Aorta (tissue), 5 donors: ENCODE measurements at places on chromosomes 7 and 10. TPM values are rescaled to one million over a fixed set of nuclear protein-coding genes. Genes with fewer than 3 reads are reported as not detected.

Gene RBP3
- not detected for total RNA-seq

DNA sequence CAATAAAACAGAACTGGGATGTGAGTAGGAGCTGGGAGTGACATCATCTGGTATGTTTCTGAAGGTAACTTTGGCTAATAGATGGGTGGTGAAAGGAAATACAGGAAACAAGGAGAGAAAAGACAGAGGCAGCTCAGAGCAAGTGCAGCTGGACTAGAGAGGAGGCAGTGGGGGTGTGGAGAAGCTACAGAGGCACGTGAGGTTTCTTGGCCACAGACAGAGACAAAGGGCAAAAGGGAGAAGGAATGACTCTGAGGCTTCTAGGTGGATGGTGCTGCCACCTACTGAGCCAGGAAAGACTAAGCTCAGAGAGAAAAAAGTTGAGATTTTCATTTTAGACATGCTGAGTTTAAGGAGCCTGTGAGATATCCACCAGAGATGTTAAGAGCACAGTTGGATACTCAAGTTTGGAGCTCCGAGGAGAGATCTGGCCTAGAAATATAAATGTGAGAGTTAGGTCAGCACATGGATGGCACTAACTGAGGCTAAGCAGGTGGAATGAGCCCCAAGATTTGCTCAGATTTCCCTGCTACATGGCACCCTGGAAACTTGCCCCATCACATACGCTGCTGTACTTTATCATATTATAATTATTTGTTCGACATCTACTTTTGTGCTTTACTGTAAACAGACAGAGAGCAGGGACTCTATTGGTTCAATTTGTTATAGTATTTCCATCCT lies 293.0 kb upstream of the IMMP2L start:
- DNase-seq: no peak
- H3K4me1 ChIP-seq: no peaks in the 10 kb centered on the region
- H3K27ac ChIP-seq: no peak overlapping the region

DNA sequence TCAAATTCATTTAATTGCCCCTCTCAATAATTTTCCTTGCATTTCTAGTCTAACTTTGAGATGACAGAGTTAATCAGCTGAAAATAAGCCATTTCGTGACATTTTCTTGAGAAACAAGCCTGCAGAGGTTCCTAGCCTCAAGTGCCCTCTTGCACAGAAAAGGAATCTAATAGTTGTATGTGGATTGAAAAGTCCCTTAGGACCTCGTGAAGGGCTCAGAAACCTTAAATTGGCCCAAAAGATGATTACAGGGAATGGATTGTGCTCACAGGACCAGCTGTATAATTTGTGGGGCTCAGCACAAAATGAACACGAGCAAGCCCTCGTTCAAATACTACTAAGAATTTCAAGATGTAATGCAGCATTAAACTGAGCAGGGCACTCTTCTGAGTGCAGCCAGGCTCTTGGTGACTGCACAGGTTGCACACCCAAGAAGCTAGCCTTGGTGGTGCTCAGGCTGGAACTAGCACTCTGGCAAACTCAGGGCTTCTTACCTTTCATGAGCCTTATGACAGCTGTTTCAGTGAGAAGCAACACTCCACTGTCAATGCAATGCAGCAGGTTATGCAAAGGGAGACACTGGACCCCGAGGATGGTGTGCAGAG lies 102.2 kb downstream of the GSAP start:
- H3K27me3 ChIP-seq: no peaks in the 10 kb centered on the region
- peaks cover 27% of the 10 kb centered on the region for H3K4me1 ChIP-seq
- peak overlapping the region; percentile 59 for H3K27ac ChIP-seq
- H3K36me3 ChIP-seq: no peaks in the 10 kb centered on the region

Gene FAM237B
- total RNA-seq: not detected

GRCh38 chr7:45434167-45434784 lies 139.9 kb upstream of the ADCY1 start:
- H3K4me1 ChIP-seq: no peaks in the 10 kb centered on the region
- H3K36me3 ChIP-seq: no peaks in the 10 kb centered on the region
- H3K27ac ChIP-seq: no peak overlapping the region
- no peaks in the 10 kb centered on the region for H3K27me3 ChIP-seq

GRCh38 chr7:135759532-135759931 lies 10.9 kb upstream of the FAM180A start:
- no peaks in the 10 kb centered on the region for H3K36me3 ChIP-seq
- peaks cover 23% of the 10 kb centered on the region for H3K4me1 ChIP-seq
- no peak for DNase-seq

Gene CASD1
- 25.2 TPM for total RNA-seq

GRCh38 chr7:138440460-138440859 lies 19.6 kb upstream of the TRIM24 start:
- no peaks in the 10 kb centered on the region for H3K27me3 ChIP-seq
- no peak for DNase-seq
- H3K27ac ChIP-seq: no peak overlapping the region
- H3K36me3 ChIP-seq: no peaks in the 10 kb centered on the region

DNA sequence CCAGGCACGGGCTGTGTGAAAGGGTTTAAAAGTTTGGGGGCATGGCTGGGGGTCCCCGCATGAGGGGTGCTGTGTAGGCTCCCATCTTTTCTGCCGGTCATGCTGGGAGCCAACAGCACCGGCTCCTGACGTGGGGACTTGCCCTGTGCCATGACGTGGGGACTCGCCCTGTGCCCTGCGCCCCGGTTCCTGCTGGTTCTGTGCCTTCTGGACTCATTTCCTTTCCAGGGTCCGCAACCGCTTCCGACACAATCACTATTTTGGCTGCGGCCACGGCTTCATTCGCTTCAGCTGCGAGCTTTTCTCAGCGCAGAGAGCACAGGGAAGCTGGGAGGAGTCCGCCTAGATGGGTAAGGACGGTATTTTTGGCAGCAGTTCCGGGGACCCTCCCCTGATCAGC lies 7.6 kb upstream of the GIMAP8 start:
- H3K4me1 ChIP-seq: no peaks in the 10 kb centered on the region
- H3K36me3 ChIP-seq: no peaks in the 10 kb centered on the region
- no peak overlapping the region for H3K27ac ChIP-seq
- no peaks in the 10 kb centered on the region for H3K27me3 ChIP-seq
- DNase-seq: no peak

Gene KIN
- 13.4 TPM for total RNA-seq

GRCh38 chr10:18501198-18501597 lies 150.2 kb downstream of the NSUN6 start:
- H3K36me3 ChIP-seq: no peaks in the 10 kb centered on the region
- no peak overlapping the region for H3K4me3 ChIP-seq
- H3K27ac ChIP-seq: no peak overlapping the region
- H3K4me1 ChIP-seq: peaks cover 4% of the 10 kb centered on the region

- DNase-seq: no peak
- no peak overlapping the region for H3K4me3 ChIP-seq
- H3K4me1 ChIP-seq: no peaks in the 10 kb centered on the region
- no peaks in the 10 kb centered on the region for H3K36me3 ChIP-seq
- no peaks in the 10 kb centered on the region for H3K27me3 ChIP-seq
- H3K27ac ChIP-seq: no peak overlapping the region
Observed at GRCh38 chr7:147571436-147572185, 1019.0 kb upstream of the C7orf33 start.

Gene NPM3
- 19.8 TPM for total RNA-seq

DNA sequence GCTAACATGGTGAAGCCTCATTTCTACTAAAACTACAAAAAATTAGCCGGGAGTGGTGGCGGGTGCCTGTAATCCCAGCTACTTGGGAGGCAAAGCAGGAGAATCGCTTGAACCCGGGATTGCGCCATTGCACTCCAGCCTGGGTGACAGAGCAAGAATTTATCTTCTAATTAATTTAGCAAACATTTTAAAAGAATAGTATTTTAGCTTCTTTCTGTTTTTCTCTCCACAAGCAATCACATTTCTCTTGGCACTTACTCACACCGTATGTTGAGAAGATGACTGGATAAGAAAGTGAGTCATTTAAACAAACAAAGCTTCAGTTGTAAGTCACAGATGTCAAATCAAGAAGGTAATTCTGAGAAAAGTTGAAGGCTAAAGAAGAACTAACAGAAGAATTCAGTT lies 264.0 kb downstream of the ARL4A start:
- no peak overlapping the region for H3K4me3 ChIP-seq
- no peaks in the 10 kb centered on the region for H3K36me3 ChIP-seq
- no peaks in the 10 kb centered on the region for H3K27me3 ChIP-seq
- no peaks in the 10 kb centered on the region for H3K4me1 ChIP-seq
- no peak overlapping the region for H3K27ac ChIP-seq

DNA sequence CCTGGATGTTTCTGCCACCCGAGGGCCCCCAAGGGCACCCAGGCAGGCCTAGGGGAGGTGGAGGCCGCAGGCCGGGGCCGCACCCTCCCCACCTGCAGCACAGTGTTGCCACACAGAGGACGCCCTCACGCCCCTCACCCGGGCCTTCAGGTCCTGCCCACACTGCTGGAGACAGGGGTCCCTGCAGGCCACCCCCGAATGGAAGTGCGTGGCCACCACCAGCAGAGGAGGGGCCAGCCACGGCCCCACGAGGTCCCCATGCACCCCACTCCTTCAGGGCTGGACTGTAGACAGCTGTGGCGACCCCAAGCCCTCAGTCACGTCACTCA lies 35.4 kb downstream of the ADAP1 start:
- no peaks in the 10 kb centered on the region for H3K27me3 ChIP-seq
- no peaks in the 10 kb centered on the region for H3K36me3 ChIP-seq
- H3K4me1 ChIP-seq: no peaks in the 10 kb centered on the region

- no peaks in the 10 kb centered on the region for H3K27me3 ChIP-seq
- no peaks in the 10 kb centered on the region for H3K36me3 ChIP-seq
- DNase-seq: peak; percentile 88
- H3K4me3 ChIP-seq: peak within 1 kb of the TSS; percentile 41
Observed at GRCh38 chr7:15686295-15686956, at the start of gene MEOX2. MEOX2 (minus strand) TSS chr7:15686683; CDS start chr7:15686402, 281 bp downstream.

DNA sequence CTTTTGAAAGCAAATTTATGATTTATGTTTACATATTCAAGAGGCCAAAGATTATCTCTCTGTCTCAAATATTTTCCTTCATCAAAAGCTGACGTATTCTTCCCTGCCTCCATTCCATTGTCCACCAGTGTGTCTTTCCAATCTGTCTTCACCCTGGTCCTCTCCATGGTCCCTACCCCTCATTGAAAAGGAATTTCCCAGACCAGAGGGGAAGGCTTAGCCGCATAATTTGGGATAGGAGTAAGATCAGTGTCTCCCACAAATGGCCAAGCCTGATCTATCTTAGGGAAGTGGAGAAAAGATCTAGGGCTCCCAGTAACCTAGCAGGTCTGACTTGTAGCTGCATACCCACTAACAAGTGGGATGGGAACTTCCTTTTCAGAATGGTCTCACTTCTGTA lies 46.3 kb upstream of the ZNF800 start:
- DNase-seq: no peak
- H3K27me3 ChIP-seq: no peaks in the 10 kb centered on the region
- no peak overlapping the region for H3K4me3 ChIP-seq
- no peak overlapping the region for H3K27ac ChIP-seq

DNA sequence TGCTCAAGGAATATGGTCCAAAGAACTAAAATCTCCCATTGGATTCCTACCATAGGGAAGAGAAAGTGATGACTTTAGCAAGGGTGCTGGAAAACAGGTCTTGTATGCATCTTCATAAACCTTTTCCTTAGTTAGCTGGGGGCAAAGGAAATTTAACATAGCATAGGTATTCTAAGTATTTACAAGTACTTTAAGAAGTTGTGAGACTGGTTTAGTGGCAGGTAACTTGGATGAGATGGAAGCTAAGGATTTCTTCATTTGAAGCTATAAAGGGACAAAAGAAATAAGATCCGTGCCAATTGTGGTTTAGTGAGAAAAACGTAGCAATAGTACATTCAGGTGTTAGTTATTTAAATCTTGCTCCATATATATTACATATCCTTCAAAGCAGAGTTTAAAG lies 183.4 kb upstream of the TCF7L2 start:
- H3K27ac ChIP-seq: no peak overlapping the region
- peaks cover 2% of the 10 kb centered on the region for H3K36me3 ChIP-seq
- H3K4me3 ChIP-seq: no peak overlapping the region
- no peaks in the 10 kb centered on the region for H3K4me1 ChIP-seq
- no peaks in the 10 kb centered on the region for H3K27me3 ChIP-seq
